H4 (cell line): ENCODE measurements at places on chromosomes 7 and 10. TPM values are rescaled to one million over a fixed set of nuclear protein-coding genes. Genes with fewer than 3 reads are reported as not detected.

- no peak for DNase-seq
These were observed 20.0 kb upstream of the GPR146 start for GRCh38 chr7:1024331-1024841.

DNA sequence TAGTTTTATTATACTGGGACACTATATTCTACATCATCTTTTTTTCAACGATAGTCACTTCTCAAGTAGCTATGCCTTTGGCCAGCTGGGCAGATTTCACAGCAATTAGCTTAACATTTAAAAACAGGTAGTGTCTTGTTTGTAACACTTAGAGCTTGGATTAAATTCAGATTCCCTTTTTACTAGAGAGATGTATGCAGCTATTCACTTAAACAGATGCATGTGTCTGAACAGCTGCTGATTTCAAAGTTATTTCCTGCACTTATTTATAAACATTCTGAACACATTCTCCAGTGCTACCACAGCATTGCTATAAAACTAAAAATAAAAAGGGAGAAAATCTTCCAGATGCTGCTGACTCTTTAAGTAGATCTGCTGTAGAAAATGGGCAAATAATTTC is 637.2 kb downstream of the POM121L12 start:
- DNase-seq: no peak

DNA sequence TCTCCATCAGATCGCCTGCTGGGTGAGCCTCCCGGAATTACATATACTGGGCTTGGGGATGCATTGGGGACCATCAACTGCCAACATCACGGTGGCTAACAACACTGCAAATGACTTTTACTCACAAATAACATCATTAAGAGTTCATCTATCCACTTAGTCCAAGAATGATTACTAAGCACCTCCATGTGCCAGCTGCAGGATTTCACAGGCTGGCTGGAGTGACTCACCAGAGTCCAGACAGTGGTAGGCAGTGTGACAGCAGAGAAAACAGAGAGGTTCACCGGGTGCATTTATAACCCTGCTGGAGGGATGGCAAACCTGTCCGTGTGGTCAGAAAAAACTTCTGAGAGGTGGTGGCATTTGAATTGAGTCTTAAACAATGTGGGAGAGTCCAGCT is 3.2 kb upstream of the IGFBP3 start:
- DNase-seq: peak; percentile 97

- peak; percentile 94 for DNase-seq
These were observed 36.8 kb downstream of the CTBP2 start for GRCh38 chr10:125123476-125124114.

DNA sequence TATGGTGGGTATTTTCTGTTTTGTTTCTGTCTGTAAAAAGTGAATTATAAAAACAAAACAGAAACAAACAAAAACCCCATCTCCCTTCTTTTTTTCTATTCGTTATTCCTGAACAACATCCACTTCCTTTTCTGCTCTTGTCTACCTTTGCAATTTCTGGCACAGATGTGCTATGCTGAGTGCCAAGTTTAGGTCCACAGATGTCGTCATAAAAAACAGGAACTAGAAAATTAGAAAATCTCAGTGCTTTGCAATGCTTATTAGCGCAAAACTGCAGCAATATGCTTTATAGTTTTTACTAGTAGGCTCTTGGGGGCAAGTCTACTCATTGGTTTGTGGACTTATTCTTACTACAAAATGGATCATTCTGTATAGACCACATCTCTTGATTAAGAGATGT is 94.2 kb upstream of the PRKCQ start:
- DNase-seq: no peak

GRCh38 chr10:86520871-86521677 is 518 bp downstream of the WAPL start:
- DNase-seq: peak; percentile 18

DNA sequence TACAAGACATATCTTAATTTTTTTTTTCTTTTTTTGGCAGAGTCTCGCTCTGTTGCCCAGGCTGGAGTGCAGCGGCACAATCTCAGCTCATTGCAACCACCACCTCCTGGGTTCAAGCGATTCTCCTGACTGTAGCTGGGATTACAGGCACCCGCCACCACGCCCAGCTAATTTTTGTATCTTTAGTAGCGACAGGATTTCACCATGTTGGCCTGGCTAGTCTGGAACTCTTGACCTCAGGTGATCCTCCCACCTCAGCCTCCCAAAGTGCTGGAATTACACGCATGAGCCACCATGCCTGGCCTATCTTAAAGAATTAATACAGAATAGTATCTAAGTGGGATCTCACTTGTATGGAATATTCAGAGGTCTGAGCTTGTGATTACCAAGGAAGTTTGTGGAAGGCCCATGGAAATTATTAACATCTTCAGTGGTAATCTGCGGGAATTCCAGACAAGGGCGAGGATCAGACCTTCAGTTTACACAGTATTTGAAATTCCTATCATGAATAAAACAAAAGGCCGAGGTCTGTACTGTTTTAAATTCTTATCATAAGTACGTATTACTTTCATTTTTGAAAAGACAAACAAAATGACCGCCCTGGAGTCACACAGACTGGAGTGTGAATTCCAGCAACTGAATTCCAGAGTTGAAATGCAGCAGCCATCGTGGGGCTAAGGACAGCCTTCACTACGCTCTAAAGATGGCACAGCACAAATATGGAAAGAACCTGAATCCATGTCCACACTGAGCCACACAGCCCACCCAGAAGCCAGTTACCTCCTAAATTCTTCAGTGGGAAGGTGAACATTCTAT is 16.7 kb downstream of the GPRIN2 start:
- DNase-seq: peak; percentile 71

GRCh38 chr10:78578929-78579328 is 489.8 kb upstream of the ZMIZ1 start:
- DNase-seq: no peak

GRCh38 chr7:135712796-135713195 is 15.2 kb downstream of the SLC13A4 start:
- DNase-seq: no peak

GRCh38 chr10:63976538-63976937 is 455.3 kb downstream of the REEP3 start:
- DNase-seq: peak; percentile 25

DNA sequence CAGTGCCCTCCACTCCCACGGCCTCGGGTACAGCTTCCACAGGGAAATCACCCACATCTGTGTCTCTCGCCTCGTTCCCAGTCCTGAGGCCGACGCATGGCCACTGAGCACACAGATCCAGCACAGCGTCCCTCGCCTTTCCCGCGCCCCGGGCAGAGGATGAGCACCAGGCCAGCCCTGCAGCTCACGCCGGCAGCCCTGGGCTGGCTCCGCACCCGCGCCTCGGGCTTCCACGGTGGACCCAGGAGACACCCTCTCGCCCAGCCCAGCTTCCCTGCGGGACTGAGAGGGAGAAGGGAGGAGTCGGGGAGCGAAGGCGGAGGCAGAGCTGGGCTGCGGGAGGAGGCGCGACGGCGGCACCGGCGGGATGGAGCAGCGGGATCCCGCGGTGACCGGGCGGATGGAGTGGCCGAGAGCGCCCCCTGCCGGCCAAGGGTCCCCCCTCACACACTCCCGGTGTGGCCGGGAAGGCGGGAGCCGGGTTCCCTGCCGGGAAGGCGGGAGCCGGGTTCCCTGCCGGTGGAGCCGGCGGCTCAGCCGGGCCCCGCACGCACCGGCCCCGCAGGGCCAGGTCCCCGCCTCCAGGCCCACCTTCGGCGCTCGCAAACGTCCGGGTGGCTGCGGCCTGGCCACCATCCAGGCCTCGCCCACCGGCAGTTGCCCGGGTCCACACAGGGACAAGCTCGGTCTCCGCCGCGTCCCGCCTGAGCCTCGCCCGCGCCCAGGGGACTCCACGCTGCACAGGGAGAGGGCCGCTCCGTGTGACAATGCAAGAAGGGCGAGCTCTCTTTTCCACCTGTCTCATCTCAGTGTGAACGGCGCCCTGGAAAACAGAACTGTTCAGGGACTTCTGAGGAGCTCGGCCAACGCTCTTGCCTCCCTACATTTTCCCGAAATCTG is 110.3 kb upstream of the LANCL2 start:
- peak; percentile 86 for DNase-seq

- no peak for DNase-seq
These were observed 48.7 kb upstream of the MAGI2 start for GRCh38 chr7:79502151-79502550.

GRCh38 chr10:106864031-106864430 is 300.5 kb downstream of the SORCS1 start:
- no peak for DNase-seq

- peak; percentile 80 for DNase-seq
These were observed 2.3 kb upstream of the MIOS start for GRCh38 chr7:7564323-7564780.

DNA sequence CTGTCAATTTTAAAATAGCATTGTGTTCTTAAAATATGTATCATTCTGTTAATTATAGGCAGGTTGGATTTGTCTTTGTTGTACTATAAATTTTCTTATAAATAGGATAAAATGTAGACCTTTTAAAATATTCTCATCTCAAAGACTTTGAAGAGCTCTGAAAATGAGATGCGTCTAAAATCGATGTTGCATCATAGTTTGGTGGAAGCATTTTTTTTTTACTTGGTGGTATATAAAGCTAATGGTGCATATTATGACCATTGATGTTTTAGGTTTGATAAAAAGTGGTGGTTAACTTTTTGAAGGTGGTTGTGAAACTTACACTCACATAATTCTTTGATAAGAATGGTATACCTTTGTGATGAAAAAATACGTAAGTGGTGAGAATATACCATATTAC is 69.1 kb downstream of the ZNRF2 start:
- DNase-seq: no peak

DNA sequence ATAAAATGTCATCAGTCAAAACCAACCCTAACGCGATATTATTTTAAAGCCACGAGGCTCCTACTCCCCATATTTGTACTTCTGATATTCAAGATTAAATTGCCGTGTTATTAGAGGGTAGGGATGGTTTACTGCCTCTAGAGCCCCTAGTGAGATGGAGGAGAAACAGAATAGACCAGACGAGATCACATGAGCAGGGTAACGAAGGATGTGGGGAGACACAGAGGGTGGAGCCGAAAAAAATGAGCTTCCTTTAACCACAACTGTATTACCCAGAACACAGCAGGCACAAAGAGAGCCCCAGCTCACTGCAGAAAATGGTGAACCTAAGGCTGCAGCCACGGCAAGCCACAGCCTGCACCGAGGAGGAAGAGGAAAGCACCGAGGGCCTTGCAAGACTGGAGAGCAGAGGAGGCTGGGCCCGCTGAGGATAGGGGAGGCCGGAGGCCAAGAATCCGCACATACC is 14.3 kb downstream of the ZC3HAV1 start:
- DNase-seq: no peak

DYDC2 gene
- 0.08 and 0.47 TPM in 2 replicates for total RNA-seq

PYROXD2 gene
- 3.4 and 4.2 TPM in 2 replicates for total RNA-seq
